ENCODE measurements at places on chromosomes 11 and 22.

GRCh38 chr11:330694-331357 is 10.2 kb upstream of the IFITM3 start:
- no peak for DNase-seq

DNA sequence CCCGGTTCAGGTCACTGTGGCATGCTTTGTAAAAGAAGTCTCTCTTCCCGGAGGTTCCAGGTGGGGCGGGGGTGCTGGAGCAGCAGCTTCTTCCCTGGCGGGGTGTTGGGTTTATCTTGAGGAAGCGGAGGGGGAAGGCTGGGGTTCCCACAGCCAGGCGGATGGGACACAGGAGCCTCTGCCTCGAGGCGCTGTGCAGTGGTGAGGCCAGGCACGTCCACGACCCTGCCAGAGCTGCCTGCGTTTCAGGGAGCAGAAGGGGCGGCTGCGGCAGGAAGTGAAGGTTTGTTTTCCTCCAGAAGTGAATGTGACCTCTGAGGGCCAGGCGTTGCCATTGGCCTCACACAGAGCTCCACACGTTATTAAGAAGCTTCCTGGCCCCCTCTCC is 20.1 kb upstream of the ADORA2A start:
- DNase-seq: no peak

- DNase-seq: no peak
Measured at GRCh38 chr22:26763633-26764361, 106.4 kb downstream of the MIAT start.

- no peak for DNase-seq
Measured at GRCh38 chr11:11622772-11623171, 967 bp upstream of the GALNT18 start.

- no peak for DNase-seq
Measured at GRCh38 chr11:27153136-27153535, 112.5 kb downstream of the BBOX1 start.

DNA sequence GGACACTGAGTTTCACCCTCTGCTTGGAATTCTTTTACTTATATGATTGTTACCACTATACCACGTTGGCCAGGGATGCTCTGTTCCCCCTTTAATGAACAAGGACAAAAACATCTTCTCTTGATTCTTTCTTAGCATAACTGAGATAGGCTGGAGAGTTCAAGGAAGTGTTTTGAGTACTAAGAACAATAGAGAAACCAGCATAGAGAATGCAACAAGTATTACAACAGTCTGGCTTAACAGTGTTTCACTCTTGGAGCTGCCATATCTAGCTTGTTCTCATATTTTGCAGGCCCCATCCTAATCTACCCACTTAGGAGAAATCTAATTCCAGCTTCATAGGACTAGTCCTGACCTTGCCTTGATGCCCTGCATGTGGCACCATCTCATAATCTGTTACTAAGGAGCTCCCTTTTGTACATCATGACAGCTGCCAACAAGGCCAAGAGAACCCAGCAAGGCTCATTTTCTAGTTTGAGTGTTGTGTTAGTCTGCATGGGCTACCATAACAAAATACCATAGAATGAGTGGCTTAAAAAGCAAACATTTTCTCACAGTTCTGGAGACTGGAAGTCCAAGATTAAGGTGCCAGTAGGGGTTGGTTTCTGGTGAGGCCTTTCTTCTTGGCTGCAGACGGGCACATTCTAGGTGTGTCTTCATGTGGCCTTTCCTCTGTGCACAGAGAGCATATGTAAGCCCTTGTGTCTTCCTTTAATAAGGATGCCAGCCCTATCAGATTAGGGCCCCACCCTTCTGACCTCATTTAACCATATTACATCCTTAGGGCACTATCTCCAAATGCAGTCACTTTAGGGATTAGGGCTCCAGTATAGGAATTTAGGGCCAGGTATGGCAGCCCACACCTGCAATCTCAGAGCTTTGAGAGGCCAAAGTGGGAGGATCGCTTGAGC is 37.8 kb downstream of the PACS1 start:
- no peak for DNase-seq

GRCh38 chr11:9001736-9002135 is 2.1 kb downstream of the NRIP3 start:
- DNase-seq: no peak

DNA sequence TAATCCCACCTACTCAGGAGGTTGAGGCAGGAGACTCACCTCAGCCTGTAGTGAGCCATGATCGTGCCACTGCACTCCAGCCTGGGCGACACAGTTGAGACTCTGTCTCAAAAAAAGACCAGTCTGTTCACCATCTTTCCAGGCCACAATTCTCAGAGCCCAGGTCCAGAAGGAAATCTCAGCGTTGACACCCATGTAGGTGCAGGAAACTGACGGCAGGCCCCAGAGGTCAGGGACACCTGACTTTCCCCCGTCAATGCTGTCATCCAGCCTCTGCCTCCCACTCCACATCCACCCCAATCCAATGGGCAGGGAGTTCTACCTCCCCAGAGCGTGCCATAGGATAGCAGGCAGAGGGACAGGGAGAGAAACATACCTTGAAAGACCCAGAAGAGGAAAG is 5.9 kb upstream of the GRK2 start:
- DNase-seq: no peak

GRCh38 chr11:31957674-31958073 is 133.2 kb upstream of the RCN1 start:
- no peak for DNase-seq

- DNase-seq: no peak
Measured at GRCh38 chr11:83285151-83285770, 906 bp downstream of the CCDC90B start.

DNA sequence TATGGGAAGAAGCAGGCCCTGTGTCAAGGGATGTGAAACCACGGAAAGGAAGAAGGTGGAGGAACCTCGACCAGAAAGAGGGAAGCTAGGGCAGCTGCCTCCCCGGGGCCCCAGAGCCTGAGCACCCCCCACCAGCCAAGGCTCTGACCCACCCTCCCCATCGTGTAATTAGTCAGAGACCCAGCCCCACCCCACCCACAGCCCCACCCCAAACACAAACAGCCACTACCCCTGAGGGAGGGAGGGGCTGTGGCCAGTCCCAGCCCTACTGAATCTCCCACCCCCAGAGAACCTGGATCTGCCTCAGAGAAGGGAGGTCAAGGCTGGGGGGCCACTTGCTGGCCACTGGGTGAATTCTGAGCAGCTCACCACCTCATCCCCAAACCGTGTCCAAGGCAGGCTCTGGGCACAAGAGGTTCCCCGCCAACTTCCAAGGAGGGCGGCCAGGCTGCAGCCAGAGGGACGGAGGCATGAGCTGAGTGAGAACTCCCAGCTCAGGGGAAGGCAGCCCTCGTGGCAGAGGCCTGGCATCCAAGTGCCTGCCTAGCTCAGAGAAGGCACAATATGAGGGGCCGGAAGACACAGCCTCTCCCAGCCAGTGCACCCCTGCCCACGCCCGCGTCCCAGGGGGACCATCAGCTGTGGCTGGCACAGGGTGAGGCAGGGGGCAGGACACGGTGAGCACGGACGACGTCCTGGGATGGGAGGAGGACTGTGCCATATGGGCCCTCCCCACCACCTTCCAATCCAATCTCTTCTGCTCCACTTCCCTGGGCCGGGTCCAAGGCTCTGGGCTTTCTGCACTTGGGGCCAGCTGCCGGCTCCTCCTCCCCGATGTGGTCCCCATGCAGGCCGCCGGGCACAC is 2.7 kb downstream of the PLXNB2 start:
- no peak for DNase-seq

GRCh38 chr11:70048279-70049024 is 29.7 kb upstream of the ANO1 start:
- DNase-seq: no peak
